ENCODE measurements at places on chromosomes 7 and 10. TPM values are rescaled to one million over a fixed set of nuclear protein-coding genes. Genes with fewer than 3 reads are reported as not detected.

The HGF gene
- total RNA-seq, result 4.0 TPM

The RAPGEF5 gene
- 14.3 TPM for total RNA-seq

The HOXA4 gene
- 0.93 TPM for total RNA-seq

The NUDT1 gene
- 11.7 TPM for total RNA-seq

The BICC1 gene
- 6.3 TPM for total RNA-seq

The KIAA1549 gene
- 1.1 TPM for total RNA-seq
